ENCODE measurements at places on chromosomes 13 and 19. TPM values are rescaled to one million over a fixed set of nuclear protein-coding genes. Genes with fewer than 3 reads are reported as not detected.

DNA sequence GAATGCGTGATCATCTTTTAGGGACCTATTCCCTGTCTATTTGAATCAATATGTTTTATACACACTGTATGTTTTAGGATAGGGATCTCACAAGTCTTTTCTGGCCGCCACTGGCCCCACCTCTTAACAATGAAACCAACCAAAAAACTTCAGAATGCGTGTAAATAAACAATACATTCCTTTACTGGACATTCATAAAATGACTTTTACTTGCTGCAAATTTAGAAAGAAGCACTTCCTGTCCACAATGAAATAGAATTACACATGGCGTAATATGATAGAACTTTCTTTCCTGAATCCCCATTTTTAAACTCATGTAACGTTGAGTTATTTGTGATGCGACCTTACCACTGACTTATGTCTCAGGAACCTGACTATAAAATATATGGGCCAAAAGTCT lies 233.6 kb downstream of the SLITRK6 start:
- no peak for DNase-seq

GRCh38 chr19:35643255-35644205 lies 2.0 kb downstream of the ETV2 start:
- DNase-seq, result peak; percentile 82

DNA sequence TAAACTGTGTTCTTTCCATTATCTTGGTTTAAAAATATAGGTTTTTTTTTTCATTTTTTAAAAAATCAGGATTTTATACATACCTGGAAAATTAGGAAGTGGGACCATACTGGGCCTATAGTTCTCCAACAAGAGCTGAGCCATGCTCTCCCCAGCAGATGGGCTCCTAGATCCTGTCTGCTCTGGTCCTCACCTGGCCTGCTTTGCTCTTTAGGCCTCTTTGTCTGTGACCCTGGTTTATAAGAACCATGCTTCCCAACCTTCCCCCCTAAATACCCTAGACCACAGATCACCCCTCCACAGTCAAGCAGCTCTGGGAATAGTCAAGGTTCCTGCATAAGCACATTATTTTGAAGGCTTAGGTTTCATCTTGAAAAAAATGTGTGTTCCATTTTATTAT lies 185.0 kb upstream of the TSHZ3 start:
- DNase-seq, result no peak

DNA sequence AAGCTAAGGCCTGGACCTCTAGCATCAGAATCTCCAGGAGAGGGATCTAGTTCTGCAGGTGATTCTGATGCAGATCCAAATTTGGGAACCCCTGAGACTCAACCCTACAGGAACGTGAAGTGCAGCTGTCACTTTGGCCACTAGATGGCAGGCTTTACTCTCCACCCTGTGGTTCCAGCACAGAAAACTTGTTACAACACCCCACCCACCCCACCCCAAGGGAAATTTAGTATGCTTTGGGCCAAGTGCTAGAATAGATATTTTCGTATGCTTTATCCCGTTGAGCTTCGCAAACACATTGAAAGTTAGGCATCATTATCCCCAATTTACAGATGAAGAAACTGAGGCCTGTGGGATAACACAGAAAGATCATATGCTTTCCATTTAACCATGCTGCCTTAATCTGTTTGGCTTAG lies 232.0 kb downstream of the B3GLCT start:
- peak; percentile 22 for DNase-seq

DNA sequence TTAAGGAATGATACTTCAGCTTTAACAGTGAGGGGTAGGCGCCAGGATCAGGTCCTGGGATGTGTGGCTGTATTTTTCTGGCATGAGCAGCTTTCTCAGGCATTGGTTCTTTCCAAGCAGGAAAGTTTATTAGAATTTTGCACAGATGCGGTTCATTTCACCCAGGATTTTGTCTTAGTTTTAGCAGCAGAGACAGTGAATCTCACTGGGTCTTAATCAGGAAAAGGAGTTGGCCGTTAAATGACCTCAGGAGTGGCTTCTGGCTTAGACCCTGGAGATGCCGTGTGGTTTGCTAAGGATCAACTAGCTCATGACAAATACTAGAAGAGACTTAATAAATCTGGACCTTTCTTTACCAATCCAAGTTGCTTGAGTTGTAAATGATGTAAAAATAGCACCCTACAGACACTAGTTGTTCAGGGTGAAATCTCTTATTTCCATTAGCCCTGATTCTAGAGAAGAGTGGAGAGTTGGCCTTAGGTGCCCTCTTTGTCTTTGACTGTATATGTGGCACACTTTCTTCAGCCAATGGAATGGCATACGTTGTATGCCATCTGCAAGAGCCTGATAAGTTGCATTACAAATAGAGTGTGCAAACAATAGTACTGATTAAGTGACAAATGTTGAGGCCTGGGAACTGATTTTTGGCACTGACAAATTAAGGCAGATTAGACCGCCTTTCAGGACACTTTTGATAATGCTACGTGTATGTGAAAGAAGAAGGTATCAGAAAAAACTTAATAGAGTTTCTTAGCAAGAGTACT lies 34.0 kb downstream of the LRCH1 start:
- DNase-seq, result no peak

DNA sequence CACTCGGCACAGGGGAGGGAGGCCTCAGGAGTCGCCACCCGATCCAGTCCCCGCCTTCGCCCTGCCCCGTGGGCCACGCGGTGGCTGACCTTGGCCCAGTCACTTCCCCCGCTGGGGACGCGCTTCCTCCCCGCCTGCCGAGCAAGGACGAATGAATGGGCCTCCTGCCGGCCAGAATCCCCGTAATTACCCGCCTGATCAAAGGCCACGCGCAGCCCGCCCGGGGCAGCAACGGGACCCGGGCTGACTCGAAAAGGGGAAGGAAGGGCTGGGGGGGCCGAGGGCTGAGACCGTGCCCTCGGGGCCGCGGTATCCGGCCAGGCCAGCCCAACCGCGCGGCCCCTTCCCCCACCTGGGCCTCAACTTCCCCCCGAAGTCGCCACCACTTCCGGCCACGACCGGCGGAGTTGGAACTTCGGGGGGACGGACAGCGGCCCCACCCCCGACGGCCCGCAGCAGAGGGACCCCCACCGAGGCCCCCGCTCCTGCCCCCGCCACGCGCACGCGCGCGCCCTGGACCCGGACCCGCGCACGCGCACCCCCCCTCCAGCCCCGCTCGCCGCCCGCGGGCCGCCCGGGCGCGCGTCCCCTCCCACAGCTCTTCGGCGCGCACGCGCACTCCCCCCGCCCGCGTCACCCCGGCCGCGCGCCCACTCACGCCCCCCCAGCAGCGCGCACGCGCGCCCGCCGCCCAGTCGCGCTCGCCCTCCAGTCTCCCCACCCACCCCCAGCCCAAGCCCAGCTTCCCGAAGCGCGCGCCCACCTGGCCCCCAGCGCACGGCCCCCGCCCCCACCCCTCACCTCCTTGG lies 520 bp downstream of the ZNF787 start:
- peak; percentile 87 for DNase-seq

GRCh38 chr19:19458110-19458816 lies 52.8 kb downstream of the GATAD2A start:
- DNase-seq, result no peak

GRCh38 chr13:37418490-37418889 lies 180.1 kb downstream of the POSTN start:
- DNase-seq, result no peak

DNA sequence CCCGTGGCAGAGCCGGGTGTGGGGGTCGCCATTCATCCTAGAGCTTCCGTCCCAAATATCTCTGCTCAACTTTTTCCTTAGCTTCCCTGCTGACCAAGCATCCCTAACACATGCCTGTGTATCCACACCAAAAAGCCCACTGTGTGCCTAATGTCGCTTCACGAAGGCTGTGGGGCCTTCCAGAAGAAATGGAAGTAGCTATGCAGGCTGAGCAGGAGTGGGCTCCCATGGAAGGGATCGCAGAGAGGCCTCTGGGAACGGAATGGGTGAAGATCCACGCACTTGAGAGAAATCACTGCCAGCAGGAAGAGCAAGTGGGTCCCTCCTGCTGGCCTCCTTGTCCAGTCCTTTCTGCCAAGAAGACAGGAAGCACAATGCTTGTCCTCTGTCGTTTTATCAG lies 136.0 kb downstream of the SOX1 start:
- no peak for DNase-seq

- DNase-seq, result peak; percentile 64
Observed at GRCh38 chr19:46489445-46490272, 6.0 kb downstream of the PNMA8B start.

GRCh38 chr19:52536448-52536800 lies 9.0 kb downstream of the ZNF808 start:
- no peak for DNase-seq

DNA sequence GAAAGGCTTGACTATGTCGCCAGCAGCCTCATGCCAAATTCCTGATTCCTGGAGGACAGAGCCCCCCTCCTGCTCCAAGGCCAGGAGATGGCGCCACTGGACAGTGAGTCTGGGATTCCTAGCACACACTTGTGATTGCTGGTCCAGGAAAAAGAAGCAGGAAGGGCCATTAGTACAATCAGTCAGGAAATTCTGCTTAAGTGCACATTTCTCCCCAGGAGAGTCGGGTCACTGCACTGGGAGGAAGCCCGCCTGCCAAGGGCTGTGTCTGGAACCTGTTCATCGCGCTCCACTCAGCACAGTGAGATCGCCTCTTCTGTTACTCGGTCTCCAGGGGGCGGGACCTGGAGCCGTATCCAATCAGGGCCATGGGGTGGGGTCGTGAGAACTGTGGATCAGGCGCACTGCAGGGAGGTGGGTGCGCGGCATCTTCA lies 65.1 kb downstream of the ZNF823 start:
- peak; percentile 73 for DNase-seq

- no peak for DNase-seq
Observed at GRCh38 chr13:35703061-35703460, 226.6 kb upstream of the MAB21L1 start.

- no peak for DNase-seq
Observed at GRCh38 chr19:3420909-3421619, 54.7 kb downstream of the NFIC start.

DNA sequence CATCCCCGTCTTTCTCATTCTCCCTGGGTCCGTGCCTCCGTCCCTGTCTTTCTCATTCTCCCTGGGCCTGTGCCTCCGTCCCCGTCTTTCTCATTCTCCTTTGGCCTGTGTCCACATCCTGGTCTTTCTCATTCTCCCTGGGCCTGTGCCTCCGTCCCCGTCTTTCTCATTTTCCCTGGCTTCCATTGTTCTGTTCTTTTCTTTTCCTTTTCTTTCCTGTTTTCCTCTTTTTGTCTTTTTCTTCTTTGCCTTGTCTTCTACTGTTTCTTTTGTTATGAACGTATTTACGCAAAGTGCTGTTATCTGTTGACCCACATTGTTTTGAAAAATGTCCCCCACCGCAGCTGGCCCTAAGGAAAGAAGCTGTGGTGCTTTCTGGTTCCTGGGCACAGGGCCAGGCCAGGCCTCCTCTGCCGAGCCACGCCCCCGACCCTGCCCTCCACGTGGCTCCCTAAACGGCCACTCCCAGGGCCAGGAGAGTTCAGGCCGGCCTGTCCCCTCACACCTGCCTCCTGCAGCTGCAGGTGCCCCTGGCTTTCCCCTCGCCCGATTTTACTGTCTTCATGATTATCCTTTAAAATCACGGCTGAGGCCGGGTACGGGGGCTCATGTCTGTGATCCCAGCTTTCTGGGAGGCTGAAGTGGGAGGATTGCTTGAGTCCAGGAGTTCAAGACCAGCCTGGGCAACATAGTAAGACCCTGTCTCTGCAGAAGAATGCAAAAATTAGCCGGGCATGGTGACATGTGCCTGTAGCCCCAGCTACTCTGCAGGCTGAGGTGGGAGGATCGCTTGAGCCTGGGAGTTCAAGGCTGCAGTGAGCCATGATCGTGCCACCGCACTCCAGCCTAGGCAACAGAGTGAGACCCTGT lies 14.0 kb upstream of the TMPRSS9 start:
- DNase-seq, result no peak

Gene ATP8A2
- total RNA-seq, result 0.14 TPM

Gene DAND5
- total RNA-seq, result 8.1 TPM

Gene ZNF628
- total RNA-seq, result 4.6 TPM

Gene LYPD5
- 0.25 TPM for total RNA-seq

Gene SIGLEC8
- 0.13 TPM for total RNA-seq

Gene LYPD3
- total RNA-seq, result 0.62 TPM

Gene NALCN
- 8.2 TPM for total RNA-seq

Gene RASGRP4
- 2.1 TPM for total RNA-seq

Gene NUFIP1
- 3.3 TPM for total RNA-seq

Gene SERPINE3
- not detected for total RNA-seq
